ENCODE measurements at places on chromosomes 5 and 9.
A peak's percentile ranks its signal among the peaks of the same experiment; 100 is the strongest.

- no peak for DNase-seq
Measured at GRCh38 chr9:91720751-91721705, 229.0 kb downstream of the ROR2 start.

DNA sequence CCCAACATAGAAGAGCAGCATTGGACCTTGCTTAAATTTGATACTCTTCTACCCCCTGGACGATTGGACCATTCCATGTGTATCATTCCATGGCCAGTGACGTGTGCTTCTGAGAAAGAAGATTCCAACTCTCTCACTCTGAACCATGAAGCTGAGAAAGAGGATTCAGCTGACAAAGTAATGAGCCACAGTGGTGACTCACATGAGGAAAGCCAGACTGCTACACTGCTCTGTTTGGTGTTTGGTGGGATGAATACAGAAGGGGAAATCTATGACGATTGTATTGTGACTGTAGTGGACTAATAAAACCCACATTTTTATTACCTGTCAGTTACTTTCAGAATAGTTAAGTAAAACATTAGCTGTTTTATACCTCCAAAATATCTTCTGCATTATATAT lies 7.5 kb downstream of the HSPA5 start:
- no peak for DNase-seq

- no peak for DNase-seq
Measured at GRCh38 chr5:60806591-60807243, 37.4 kb downstream of the ELOVL7 start.

GRCh38 chr9:133495327-133496293 lies 16.7 kb upstream of the SLC2A6 start:
- DNase-seq, result no peak

DNA sequence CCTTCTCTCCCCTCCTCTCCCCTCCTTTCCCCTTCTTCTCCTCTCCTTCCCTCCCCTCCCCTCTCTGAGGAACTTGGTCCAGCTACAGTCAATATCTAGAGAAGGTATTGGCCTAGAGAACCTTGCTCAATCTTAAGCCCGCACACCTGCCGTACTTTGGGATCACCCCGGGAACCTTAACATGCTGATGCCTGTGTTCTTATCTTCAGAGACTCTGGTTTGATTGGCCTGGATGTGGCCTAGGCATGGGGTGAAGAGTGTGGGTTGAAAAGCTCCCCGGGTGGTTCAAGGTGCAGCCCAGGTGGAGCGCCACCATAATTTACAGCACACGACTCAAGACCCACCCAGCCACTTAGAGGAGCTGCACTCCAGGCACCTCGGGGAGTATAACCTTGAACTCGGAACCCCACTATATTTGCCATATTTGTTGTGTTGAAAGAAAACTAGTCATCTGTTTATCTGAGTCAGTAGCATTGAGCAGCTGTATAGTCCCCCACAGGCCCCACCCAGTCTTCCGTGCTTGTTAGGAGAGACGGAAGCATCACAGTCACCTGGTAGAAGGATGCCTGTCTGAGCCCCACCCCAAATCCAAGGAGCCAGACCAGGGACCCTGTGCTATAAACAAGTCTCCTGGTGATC lies 14.4 kb upstream of the PHF19 start:
- DNase-seq, result no peak

DNA sequence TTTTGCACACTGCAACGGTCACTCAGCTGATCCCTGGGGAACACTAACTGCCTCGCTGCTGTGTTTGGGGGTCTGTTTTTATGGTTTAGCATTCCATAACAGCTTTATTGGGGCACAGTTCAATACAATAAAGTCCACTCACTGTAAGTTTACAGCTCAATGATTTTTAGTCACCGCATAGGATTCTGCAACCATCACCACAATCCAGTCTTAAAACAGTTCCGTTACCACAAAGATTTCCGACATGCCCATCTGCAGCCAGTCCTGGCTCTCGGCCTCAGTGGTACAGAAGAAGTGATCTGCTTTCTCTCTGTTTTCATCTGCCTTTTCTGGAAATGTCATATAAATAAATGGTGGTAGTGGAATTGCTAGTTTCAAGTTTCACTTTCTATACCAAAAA lies 23.6 kb downstream of the OR2V2 start:
- DNase-seq, result no peak

DNA sequence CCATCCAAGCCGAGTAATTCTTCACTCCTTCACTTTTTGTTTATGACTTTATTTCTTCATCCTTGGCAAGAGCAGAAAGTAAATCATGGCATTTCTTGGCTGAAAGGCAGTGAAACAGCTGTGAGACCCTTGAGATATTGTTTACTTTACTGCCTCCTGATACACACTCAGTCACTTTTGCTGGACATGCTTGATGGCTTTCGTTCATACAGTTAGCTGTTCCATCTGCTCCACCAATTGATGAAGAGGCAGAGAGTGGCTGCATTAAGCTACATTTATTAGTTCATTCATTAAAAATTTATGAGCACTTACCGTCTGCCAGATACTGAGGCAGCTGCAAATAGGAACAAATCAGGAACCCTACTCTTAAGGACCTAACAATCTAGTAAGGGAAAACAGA lies 184.4 kb upstream of the OR13F1 start:
- DNase-seq, result no peak

GRCh38 chr9:114155263-114155994 lies at the start of gene COL27A1:
COL27A1 (plus strand) TSS chr9:114155537; CDS start chr9:114155951, 414 bp downstream.
- DNase-seq, result peak; percentile 60

DNA sequence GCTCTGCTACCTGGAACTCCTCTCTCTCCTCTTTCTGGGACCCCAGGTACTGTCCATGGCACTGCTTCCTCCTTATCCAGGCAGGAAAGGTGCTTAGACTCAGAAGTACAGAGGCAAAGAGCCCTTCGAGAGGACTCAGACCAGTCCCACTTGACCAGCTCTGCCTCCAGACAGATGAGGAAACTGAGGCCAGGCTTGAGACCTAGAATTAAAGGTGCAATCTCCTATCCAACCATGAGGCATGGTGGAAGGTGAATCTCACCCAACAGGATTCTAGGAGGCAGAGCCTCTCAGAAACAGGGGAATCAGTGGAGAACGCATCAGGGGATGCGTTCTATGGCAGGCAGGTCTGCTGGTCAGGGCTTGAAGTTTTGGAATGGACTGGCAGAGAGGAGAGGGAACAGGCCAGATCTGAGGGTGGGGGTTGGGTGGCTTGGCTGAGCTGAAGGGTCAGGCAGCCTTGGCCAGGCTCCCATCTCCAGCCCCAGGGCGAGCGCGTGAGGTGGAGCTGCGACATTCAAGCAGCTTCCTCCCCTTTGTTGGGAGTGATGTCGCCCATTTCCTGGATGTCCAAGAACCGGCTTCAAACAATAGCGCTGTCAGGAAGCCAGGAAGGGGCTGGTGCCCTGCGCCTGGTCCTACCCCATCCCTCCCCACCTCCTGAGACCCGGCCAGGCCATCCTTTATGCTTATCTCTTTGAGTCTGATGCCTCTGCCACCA lies 26.2 kb downstream of the NDUFA8 start:
- DNase-seq, result no peak
